ENCODE measurements at places on chromosomes 5 and 9. TPM values are rescaled to one million over a fixed set of nuclear protein-coding genes. Genes with fewer than 3 reads are reported as not detected.

The NMUR2 gene
- not detected for total RNA-seq

The HTR4 gene
- 0.22 TPM for total RNA-seq

The GDNF gene
- total RNA-seq = 0.88 TPM

The NRG2 gene
- total RNA-seq = 1.9 TPM

GRCh38 chr9:119968836-119969707 is 599.8 kb upstream of the BRINP1 start:
- DNase-seq = peak; percentile 80

DNA sequence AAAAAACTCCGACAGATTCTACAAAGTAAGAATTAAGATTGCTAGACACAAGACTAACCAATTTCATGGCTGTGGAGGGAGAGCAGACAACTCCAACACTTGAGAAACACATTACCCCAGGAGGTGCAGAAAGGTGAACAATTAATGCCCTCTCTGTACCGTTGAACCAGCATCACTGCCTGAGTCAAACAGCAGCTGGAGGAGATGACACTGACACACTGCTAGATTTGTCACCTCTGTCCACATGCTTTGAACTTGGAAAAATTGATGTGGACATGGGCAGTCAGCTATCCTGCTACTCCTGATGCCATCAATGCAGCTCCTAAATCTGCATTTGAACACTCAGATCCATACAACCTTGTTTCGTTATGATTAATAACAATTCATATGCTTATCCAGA is 51.7 kb downstream of the GPBP1 start:
- no peak for DNase-seq

- peak; percentile 24 for DNase-seq
Measured at GRCh38 chr5:58922461-58923171, 339.7 kb downstream of the RAB3C start.

DNA sequence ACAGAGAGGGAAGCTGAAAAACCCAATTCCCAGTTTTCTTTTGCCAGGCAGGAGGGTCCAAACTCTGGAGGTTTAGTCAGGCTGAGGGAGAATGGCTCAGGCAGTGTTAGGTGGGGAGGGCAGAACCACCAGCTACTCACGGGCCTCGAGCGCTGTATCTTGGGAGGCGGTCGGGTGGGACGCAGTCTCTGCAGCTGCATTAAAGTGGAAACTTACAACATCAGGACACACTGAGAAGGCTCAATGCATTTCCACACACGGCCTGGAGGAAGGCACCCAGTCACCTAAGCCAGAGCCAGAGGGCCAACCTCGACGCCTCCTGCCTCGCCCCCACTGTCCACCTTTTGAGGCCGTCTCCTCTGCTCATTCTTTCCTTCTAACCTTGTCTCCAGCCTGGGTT is 55.6 kb downstream of the CRB2 start:
- no peak for DNase-seq

- DNase-seq = no peak
Measured at GRCh38 chr5:121031491-121031890, 567.4 kb downstream of the PRR16 start.

DNA sequence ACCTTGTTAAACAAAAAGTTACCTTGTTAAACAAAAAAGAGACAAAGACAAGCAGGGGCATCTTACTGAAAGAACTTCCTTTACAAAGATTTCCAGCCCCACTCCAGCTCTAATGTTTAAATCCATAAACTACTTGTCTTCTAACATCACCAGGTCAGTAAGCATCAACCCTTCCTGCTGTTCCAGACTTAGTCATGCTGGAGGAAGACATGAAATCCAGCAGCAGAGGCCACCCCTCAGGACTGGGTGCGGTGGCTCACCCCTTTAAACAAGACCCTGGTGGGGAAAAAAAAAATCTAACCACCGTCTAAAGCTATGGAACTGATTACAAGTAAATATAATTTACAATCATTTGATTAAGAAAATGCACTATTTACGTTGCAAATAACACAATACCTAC is 9.1 kb downstream of the PDCL start:
- DNase-seq = no peak
